BJ (cell line): ENCODE measurements at places on chromosomes 4 and X. TPM values are rescaled to one million over a fixed set of nuclear protein-coding genes. Genes with fewer than 3 reads are reported as not detected.

Gene SPIN2A
- 1.2 and 1.6 TPM in 2 replicates for polyA plus RNA-seq

Gene CLDN22
- polyA plus RNA-seq, result 0.06 and 0.07 TPM in 2 replicates

Gene UCP1
- not detected in 2 replicates for polyA plus RNA-seq

Gene SRPX
- polyA plus RNA-seq, result 44.9 and 48.2 TPM in 2 replicates

Gene CBR4
- polyA plus RNA-seq, result 1.7 and 3.1 TPM in 2 replicates

Gene KIAA1210
- not detected in 2 replicates for polyA plus RNA-seq

Gene PHKA1
- polyA plus RNA-seq, result 1.5 and 2.2 TPM in 2 replicates

Gene UGT8
- polyA plus RNA-seq, result 0.02 TPM in 1 of 2 replicates, not detected in the other

Gene TMPRSS11A
- not detected in 2 replicates for polyA plus RNA-seq

Gene XKRX
- 0.02 TPM in 1 of 2 replicates, not detected in the other for polyA plus RNA-seq

Gene XAGE2
- not detected in 2 replicates for polyA plus RNA-seq

Gene UGT2A1
- polyA plus RNA-seq, result not detected in 2 replicates

Gene FATE1
- not detected in 2 replicates for polyA plus RNA-seq

Gene SGMS2
- 22.6 and 40.0 TPM in 2 replicates for polyA plus RNA-seq

Gene MAGEA1
- not detected in 2 replicates for polyA plus RNA-seq

Gene EDA2R
- 19.4 and 23.4 TPM in 2 replicates for polyA plus RNA-seq

Gene NLGN4X
- polyA plus RNA-seq, result 0.48 and 1.1 TPM in 2 replicates

Gene ADH1A
- polyA plus RNA-seq, result not detected in 2 replicates

Gene MAGEB2
- not detected in 2 replicates for polyA plus RNA-seq

Gene NUP62CL
- not detected in 2 replicates for polyA plus RNA-seq

Gene AFF2
- not detected in 2 replicates for polyA plus RNA-seq

Gene HMGN5
- polyA plus RNA-seq, result 1.0 and 2.1 TPM in 2 replicates

Gene PITX2
- polyA plus RNA-seq, result 0.56 and 1.1 TPM in 2 replicates

Gene WAS
- 0.06 and 0.12 TPM in 2 replicates for polyA plus RNA-seq

Gene RBMXL3
- polyA plus RNA-seq, result not detected in 2 replicates

Gene ARHGAP36
- polyA plus RNA-seq, result not detected in 2 replicates

Gene ANK2
- 2.3 and 3.2 TPM in 2 replicates for polyA plus RNA-seq

Gene PRSS12
- polyA plus RNA-seq, result 108 and 139 TPM in 2 replicates

Gene MFAP3L
- polyA plus RNA-seq, result 9.4 and 9.5 TPM in 2 replicates

Gene RPS6KA3
- 15.4 and 28.0 TPM in 2 replicates for polyA plus RNA-seq

Gene ATP6AP1
- 82.8 and 143 TPM in 2 replicates for polyA plus RNA-seq

Gene SLITRK2
- polyA plus RNA-seq, result not detected in 2 replicates

Gene CSAG2
- not detected in 2 replicates for polyA plus RNA-seq

Gene GNRHR
- polyA plus RNA-seq, result not detected in 2 replicates

Gene GABRE
- polyA plus RNA-seq, result 37.8 and 40.1 TPM in 2 replicates

Gene FRMD7
- not detected in 2 replicates for polyA plus RNA-seq

Gene CXCL9
- not detected in 2 replicates for polyA plus RNA-seq

Gene C4orf50
- polyA plus RNA-seq, result not detected in 2 replicates

Gene MAGEA11
- polyA plus RNA-seq, result not detected in 2 replicates

Gene SUPT20HL2
- not detected in 2 replicates for polyA plus RNA-seq

Gene POLN
- 0.91 and 1.5 TPM in 2 replicates for polyA plus RNA-seq

Gene MTM1
- polyA plus RNA-seq, result 2.6 and 4.6 TPM in 2 replicates

Gene ARHGAP24
- polyA plus RNA-seq, result 17.7 and 21.9 TPM in 2 replicates

Gene RPL34
- polyA plus RNA-seq, result 1,816 and 2,589 TPM in 2 replicates

Gene TAF7L
- 0.13 and 0.22 TPM in 2 replicates for polyA plus RNA-seq

Gene SMIM10
- polyA plus RNA-seq, result 4.8 and 5.2 TPM in 2 replicates

Gene TRPC5OS
- not detected in 2 replicates for polyA plus RNA-seq

Gene HHIP
- 0.87 and 0.88 TPM in 2 replicates for polyA plus RNA-seq

Gene RNF128
- polyA plus RNA-seq, result 0.09 and 0.10 TPM in 2 replicates

Gene HPGDS
- not detected in 2 replicates for polyA plus RNA-seq
